Activated CD4-positive, alpha-beta T cell treated with anti-CD3 and anti-CD28 coated beads, Interleukin-2, amount 50 U/mL, for 48 hours (primary cell): ENCODE measurements at places on chromosomes 1 and 21.
A peak's percentile ranks its signal among the peaks of the same experiment; 100 is the strongest.

DNA sequence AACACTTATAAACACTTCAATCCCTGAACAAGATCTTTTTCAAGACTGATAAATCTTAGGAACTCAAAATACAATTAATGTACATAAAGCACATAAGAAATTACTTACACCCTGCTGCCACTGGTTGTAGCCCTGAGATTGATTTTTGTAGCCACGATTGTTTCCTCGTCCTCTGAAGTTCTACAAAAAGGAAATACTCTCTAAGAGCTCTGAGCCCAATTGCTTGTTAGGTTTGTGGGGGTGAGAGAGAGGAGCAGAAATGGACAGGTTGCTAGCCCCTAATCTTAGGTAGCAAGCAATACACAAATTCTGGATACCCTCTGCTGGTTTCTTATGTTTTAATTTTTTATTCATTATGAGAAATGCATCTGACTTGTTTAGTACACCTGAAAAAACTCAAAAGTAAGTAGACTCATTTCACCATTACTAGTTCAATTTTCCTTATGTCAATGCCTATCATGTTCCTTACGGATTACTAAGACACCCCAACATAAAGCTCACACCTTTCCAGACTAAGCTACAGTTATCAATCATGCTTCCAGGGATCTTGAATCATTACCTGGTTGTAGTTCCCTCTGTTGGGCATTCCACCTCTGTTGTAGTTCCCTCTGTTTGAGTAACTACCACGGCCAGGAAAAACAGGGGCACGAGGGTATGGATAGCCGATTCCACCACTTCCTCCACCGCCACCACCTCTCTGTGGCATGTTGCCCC, 9.3 kb downstream of the HNRNPU start:
- no peak for DNase-seq

DNA sequence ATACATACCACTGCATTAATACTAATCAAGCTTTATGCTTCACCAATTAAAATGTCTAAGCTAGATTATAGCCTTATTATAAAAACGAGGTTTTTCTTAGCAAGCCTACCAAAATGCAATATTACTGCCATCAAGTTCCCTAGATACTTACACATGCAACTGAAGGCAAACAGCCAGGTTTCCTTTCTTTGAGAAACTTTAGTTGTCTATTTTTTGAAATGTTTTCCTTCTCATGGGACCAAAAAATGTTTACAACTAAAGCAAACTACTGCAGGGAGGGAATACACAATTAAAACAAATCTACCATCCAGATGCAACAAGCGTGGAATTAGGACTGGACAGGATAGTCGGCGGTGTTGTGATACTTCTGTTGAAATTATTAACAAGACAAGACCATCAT, 1.3 kb downstream of the ZNF644 start:
- no peak for DNase-seq

GRCh38 chr1:223844787-223845036, 1.0 kb downstream of the TP53BP2 start:
- peak; percentile 80 for DNase-seq

GRCh38 chr1:42128499-42128898, 24.7 kb upstream of the GUCA2B start:
- DNase-seq = no peak

DNA sequence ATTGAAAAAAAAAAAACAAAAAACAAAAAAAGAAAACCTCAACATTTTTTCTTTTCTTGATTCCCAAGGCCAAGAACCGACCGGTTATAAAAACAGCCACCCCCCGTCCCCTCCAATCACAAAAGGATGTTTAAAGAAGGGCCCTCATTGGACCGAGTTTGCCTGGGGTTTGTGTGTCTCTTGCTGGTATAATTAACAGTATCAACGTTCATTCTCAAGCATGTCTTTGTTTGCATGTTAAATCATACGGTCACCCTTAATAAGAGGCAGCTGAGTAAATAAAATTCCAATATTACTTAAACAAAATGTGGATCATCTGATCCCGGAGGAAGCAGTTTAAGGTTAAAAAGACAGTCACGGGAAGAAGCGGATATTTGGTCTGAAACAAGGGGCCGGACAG, 201.1 kb downstream of the PRDM2 start:
- no peak for DNase-seq

DNA sequence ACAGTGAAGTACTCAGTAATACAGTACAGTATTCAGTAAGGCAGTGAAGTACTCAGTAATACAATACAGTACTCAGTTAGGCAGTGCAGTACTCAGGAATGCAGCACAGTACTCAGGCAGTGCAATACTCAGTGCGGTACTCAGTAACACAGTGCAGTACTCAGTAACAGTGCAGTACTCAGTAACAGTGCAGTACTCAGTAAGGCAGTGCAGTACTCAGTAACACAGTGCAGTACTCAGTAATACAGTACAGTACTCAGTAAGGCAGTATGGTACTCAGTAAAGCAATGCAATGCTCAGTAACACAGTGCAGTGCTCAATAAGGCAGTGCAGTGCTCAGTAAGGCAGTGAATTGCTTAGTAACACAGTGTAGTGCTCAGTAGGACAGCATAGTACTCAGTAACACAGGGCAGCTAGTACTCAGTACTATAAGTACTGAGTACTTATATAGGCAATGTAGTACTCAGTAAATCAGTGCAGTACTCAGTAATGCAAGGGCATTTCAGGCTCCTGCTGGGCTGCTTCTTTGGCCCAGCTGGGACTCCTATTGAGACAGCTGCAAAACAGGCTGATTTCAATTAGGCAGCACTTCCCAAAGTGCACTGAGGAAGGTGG, 411.3 kb downstream of the DISC1 start:
- no peak for DNase-seq

GRCh38 chr1:212471286-212471685, 38.6 kb downstream of the NENF start:
- DNase-seq = no peak
